Naive thymus-derived CD4-positive, alpha-beta T cell (primary cell): ENCODE measurements at places on chromosomes 16 and 17. TPM values are rescaled to one million over a fixed set of nuclear protein-coding genes. Genes with fewer than 3 reads are reported as not detected.

HASPIN gene
- not detected for polyA plus RNA-seq

SYCE1L gene
- 1.9 TPM for polyA plus RNA-seq

TK1 gene
- 0.28 TPM for polyA plus RNA-seq

DRC3 gene
- polyA plus RNA-seq: not detected

SLC47A1 gene
- not detected for polyA plus RNA-seq

HEXIM2 gene
- polyA plus RNA-seq: 2.4 TPM

MC1R gene
- polyA plus RNA-seq: 0.14 TPM

B3GNT9 gene
- 0.78 TPM for polyA plus RNA-seq

HS3ST2 gene
- polyA plus RNA-seq: not detected

SLC5A10 gene
- 0.15 TPM for polyA plus RNA-seq

PLLP gene
- polyA plus RNA-seq: 10.0 TPM

TP53TG3 gene
- polyA plus RNA-seq: not detected

PGP gene
- polyA plus RNA-seq: 12.9 TPM

CYB5D1 gene
- 7.9 TPM for polyA plus RNA-seq

EME1 gene
- not detected for polyA plus RNA-seq

PAM16 gene
- polyA plus RNA-seq: 34.6 TPM

RGS9 gene
- polyA plus RNA-seq: not detected

KRTAP4-3 gene
- not detected for polyA plus RNA-seq

CHTF18 gene
- 4.5 TPM for polyA plus RNA-seq

NPIPA2 gene
- not detected for polyA plus RNA-seq

ZNF778 gene
- 6.8 TPM for polyA plus RNA-seq

KRT17 gene
- polyA plus RNA-seq: not detected

PIMREG gene
- 0.12 TPM for polyA plus RNA-seq

KRTAP3-2 gene
- polyA plus RNA-seq: not detected

EMP2 gene
- not detected for polyA plus RNA-seq

FOXF1 gene
- not detected for polyA plus RNA-seq

NGFR gene
- polyA plus RNA-seq: not detected

PITPNM3 gene
- polyA plus RNA-seq: 0.04 TPM

C16orf96 gene
- polyA plus RNA-seq: not detected

CHST6 gene
- polyA plus RNA-seq: not detected

CD79B gene
- 42.2 TPM for polyA plus RNA-seq

FBXO47 gene
- not detected for polyA plus RNA-seq

SENP3 gene
- polyA plus RNA-seq: 13.2 TPM

TMEM235 gene
- not detected for polyA plus RNA-seq

ZNF385C gene
- not detected for polyA plus RNA-seq

SLC6A2 gene
- not detected for polyA plus RNA-seq

ITPRIPL2 gene
- not detected for polyA plus RNA-seq

TBC1D3I gene
- polyA plus RNA-seq: 0.19 TPM

LPO gene
- polyA plus RNA-seq: not detected
